Inflammatory macrophage treated with lipopolysaccharide for 4 hours (primary cell): ENCODE measurements at places on chromosomes 4 and X.

DNA sequence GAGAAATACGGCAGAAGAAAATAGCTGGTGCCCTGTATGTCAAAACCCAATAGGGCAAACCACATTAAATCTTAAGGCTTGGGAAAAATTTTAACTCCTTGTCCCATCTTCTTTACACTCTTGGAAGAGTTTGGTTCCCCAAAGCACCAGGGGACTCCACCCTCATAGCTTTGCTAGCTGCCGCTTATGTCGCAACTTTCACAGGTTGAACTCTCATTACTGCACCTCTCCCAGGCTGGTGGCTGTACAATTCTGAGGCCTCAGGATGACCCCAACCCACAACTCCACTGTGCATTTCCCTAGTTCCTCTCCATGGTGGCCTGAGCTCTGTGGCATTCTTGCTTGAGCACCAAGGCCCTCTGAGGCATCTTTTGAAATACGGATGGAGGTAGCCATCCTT, 1478.8 kb downstream of the FAM133A start:
- DNase-seq: no peak

DNA sequence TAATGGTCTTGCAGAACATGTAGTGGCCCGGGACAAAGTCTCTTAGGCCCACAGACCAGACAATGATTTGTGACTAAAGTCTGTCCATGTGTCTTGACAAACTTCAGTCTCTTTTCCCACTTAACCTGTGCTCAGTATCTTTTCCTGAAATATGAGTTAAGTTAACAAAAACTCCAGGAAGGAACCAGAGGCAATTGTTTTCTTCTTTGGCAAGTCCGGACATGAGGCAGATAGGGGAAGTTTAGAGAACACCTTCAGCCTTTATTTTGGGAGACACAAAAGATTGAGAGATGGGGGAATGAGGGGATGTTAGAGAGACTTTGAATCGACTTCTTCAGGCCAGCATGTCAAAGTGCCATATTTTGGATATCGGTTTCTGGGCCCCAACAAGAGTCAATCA, 80.2 kb upstream of the FRMPD4 start:
- DNase-seq: no peak

DNA sequence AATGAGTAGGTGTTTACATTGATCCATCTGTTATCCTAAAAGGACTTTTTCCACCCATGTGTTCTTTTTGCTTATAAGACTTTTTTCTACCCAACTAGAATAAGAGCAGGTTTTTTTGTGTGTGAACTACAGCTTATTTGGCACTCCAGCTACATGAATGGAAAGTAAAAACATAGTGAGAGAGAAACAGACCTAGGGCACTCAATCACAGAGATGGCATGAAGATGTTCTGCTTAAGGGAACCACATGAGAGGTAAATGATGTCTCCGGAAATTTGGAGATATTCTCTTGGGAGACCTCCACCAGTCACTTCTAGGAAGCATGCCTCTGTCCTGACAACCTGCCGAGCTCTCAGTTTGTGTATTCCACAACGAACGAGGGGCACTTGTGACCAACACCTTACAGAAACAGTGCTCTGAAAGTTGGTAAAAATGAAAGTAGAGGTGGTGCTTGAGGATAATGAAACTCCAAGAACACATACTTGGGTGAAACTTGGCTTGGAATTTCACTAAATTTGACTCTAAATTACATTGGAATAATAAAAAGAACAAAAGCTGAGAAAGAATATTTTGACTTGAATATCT, 788.4 kb upstream of the GALNTL6 start:
- DNase-seq: no peak

DNA sequence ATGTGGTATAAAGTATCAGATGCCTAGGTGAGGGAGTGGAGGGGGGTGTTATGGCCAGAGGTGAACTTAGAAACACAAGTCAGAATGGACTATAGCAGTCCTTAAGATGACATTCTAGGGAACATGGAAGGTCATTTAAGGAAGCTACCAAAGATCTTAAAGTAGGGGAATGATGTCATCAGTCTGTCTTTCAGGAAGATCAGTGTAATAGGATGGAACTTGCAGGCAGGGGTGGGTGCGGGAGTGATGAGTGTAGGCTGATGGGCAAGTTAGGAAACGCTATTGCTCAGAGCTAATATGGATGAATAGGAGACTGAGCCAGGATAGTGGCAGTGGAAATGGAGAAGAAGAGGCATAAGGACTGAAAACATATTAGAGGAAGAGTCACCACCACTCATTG, 27.5 kb upstream of the CWH43 start:
- peak; percentile 38 for DNase-seq

- no peak for DNase-seq
Measured at GRCh38 chr4:77905651-77906263, 43.1 kb downstream of the MRPL1 start.

DNA sequence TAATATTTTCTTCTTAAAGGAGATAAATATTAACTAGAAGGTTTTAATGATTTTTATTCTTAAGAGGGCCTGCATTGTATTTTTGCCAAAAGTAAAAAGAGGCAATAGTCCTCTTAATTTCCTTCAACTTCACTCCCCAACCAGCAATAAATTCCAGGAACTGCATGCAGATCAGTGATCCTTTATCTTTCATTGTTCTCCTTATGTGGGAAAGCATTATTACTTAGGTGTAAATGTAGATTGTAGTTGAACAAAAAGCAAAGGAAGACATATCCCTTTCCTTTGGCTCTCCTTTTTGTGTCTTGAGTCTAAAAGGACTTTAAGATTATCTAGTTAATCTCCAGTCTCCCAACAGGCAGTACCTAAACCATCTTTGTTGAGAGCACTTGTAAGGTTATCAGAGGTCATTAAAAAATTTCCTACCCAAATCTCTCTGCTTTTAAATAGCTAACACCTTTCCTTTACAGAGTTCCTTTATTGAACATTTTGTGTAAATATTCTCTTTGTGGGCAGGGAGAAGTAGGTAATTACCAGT, 55.3 kb downstream of the RAPGEF2 start:
- no peak for DNase-seq

- no peak for DNase-seq
Measured at GRCh38 chrX:55742649-55743048, 25.1 kb downstream of the RRAGB start.

- DNase-seq: no peak
Measured at GRCh38 chr4:121863799-121864198, 6.5 kb downstream of the BBS7 start.
